ENCODE measurements at places on chromosomes 7 and 10. TPM values are rescaled to one million over a fixed set of nuclear protein-coding genes. Genes with fewer than 3 reads are reported as not detected.

ADAM12 gene
- total RNA-seq = 5.4 TPM

TBX20 gene
- 2.5 TPM for total RNA-seq

NXPH1 gene
- not detected for total RNA-seq

NUDT1 gene
- total RNA-seq = 103 TPM

KIAA1549 gene
- total RNA-seq = 8.2 TPM

RET gene
- total RNA-seq = 1.1 TPM

CYP3A4 gene
- total RNA-seq = not detected

PHYHIPL gene
- total RNA-seq = 0.38 TPM

FAM25C gene
- total RNA-seq = not detected

LIPM gene
- total RNA-seq = not detected

PDE6C gene
- total RNA-seq = not detected

ASZ1 gene
- total RNA-seq = not detected

PPP1R3C gene
- 13.7 TPM for total RNA-seq

TAC1 gene
- not detected for total RNA-seq
